ENCODE measurements at places on chromosomes 5 and 9.

DNA sequence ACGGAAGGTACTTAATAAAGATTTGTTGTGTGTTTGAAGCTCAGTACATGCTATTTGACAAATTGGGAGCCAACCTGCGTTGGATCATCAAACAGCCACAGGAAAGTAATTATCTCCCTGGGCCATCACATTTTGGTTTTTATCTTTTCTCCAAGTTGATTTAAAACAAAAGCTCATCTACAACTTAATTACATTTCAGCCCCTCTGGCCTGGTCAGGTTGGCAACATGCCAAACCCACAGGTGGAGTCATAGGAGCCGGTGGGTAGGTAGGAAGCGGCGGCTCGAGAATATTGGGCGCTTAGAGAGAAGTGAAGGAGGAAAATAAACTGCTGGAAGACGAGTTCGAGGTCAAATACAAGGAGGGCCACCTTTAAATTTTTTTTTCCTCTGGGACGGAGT lies 64.9 kb upstream of the FANCC start:
- no peaks in the 10 kb centered on the region for H3K27me3 ChIP-seq
- H3K36me3 ChIP-seq: no peaks in the 10 kb centered on the region
- no peak overlapping the region for H3K27ac ChIP-seq
- no peaks in the 10 kb centered on the region for H3K4me1 ChIP-seq
- H3K4me3 ChIP-seq: no peak overlapping the region

DNA sequence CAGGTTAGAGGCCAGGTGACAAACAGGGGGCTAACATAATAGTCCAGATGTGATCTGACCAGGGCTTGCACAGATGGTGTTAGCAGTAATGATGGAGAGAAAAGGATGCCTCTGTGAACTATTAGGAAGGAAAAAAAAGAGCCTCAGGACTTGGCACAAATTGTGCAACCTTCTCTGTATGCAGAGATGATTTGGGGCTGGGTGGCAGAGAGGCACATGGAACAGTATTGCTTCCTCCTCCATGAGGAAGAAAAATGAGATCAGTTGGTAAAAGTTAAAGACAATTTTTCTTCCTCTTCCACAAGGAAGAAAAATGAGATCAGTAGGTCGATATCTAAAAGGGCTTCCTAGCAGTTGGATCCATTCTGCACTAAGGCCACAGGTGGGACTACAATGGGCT lies 13.9 kb upstream of the ANXA6 start:
- no peaks in the 10 kb centered on the region for H3K36me3 ChIP-seq
- no peak overlapping the region for H3K4me3 ChIP-seq
- no peaks in the 10 kb centered on the region for H3K27me3 ChIP-seq
- DNase-seq: no peak
- no peak overlapping the region for H3K27ac ChIP-seq

GRCh38 chr5:127498548-127498947 lies 18.9 kb upstream of the PRRC1 start:
- H3K27me3 ChIP-seq: no peaks in the 10 kb centered on the region
- no peaks in the 10 kb centered on the region for H3K36me3 ChIP-seq
- H3K4me1 ChIP-seq: no peaks in the 10 kb centered on the region
- no peak for DNase-seq

- no peaks in the 10 kb centered on the region for H3K36me3 ChIP-seq
- no peak overlapping the region for H3K27ac ChIP-seq
- no peak for DNase-seq
- H3K4me1 ChIP-seq: no peaks in the 10 kb centered on the region
- H3K4me3 ChIP-seq: no peak overlapping the region
These were observed 64.3 kb downstream of the RXRA start for GRCh38 chr9:134390537-134390936.

DNA sequence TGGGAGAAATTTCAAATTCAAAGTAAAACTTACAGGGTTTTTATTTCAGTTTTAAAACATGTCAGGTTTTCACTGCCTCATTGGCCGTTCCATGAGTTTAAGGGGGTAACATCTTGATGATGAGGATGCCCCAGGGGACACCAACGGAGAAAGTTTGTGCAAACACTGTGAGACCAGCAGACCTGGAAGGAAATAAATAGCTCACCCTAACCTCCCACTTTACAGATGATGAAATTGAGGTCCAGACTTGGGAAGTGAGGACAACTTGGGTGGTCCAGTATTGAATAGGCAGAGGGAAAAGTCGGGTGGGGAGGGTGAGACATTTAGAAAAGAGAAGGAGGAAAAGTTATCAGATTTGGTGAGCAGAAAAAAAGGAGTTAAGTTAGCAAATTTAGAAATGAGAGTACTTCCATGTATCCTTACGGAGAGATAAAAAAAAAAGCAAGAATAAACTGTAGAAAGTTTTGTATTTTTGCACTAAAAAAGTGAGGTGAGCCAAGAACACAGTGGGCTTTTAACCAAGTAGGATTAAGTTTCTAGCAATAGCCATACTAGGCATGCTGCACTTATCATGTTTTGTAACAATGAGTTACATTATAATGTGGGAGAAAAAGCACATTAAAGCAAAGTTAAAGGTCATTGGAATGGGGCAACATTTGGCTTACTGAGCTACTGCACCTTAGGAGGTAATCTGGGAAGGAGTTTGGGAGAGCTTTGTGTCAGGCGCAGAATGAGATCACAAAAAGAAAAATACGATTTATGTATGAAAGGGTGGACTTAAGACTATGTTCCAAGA lies 125.1 kb downstream of the GAS1 start:
- no peak overlapping the region for H3K4me3 ChIP-seq
- no peaks in the 10 kb centered on the region for H3K36me3 ChIP-seq
- H3K27ac ChIP-seq: no peak overlapping the region
- H3K4me1 ChIP-seq: no peaks in the 10 kb centered on the region

- no peaks in the 10 kb centered on the region for H3K27me3 ChIP-seq
- H3K36me3 ChIP-seq: no peaks in the 10 kb centered on the region
- no peak for DNase-seq
- no peak overlapping the region for H3K27ac ChIP-seq
These were observed 75.1 kb downstream of the OXCT1 start for GRCh38 chr5:41795125-41795524.

DNA sequence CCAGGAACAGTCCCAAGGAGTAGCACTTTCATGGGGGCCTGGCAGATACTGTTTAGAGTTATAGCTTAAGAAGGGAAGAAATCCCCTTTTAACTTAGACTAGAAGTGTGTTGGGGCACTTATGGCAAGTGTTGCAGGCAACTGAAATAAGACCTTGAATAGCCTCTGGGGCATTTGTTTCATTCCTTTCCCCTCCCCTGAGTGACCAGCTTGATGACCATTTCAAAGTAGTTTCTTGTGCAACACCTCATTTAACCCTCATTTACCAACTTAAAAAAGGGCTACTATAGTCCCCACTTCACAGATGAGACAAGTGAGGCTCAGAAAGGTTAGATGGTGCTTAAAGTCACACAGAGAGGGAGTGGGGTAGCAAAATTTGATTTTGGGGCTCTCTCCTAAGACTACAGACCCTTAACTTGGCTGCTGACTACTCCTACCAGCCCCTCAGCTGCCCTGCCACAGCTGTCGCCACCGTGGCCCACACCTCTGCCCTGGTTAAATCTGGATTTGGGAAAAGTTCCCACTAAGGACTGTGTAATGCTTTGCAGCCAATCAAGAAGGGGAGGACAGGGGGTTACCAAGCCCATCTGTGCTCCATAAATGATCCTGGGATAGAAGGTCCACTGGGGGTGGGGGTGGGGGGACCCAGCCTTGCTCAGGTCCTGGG lies 5.5 kb downstream of the PDLIM4 start:
- no peaks in the 10 kb centered on the region for H3K36me3 ChIP-seq
- no peaks in the 10 kb centered on the region for H3K27me3 ChIP-seq
- no peaks in the 10 kb centered on the region for H3K4me1 ChIP-seq

DNA sequence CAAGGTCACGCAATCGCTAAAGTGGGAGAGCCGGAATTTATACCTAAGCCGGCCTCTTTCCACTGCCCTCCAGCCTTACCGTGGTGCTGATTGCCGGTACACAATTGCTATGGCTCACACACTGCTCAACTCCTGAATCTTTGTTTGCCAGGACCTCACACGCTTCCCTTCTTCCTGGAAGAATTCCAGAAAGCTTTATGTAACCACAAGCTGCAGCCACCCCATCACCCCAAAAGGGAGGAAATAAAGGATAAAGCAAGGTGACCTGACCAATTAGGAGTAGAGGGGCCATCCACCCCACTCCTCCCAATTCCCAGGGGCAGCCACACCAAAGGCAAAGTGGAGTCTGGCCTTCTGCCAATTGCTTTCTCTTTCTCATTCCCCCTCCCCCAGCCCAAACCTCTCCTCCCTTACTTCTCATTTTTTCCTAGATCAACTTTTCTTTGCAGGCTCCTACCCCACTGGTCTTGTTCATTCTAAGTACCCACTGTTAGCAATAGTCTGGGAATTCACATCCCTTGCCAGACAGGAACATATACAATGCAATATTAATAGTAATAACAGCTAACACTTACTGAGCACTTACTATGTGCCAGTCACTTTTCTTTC lies 18.0 kb upstream of the CDC23 start:
- H3K27me3 ChIP-seq: no peaks in the 10 kb centered on the region
- H3K4me3 ChIP-seq: no peak overlapping the region

DNA sequence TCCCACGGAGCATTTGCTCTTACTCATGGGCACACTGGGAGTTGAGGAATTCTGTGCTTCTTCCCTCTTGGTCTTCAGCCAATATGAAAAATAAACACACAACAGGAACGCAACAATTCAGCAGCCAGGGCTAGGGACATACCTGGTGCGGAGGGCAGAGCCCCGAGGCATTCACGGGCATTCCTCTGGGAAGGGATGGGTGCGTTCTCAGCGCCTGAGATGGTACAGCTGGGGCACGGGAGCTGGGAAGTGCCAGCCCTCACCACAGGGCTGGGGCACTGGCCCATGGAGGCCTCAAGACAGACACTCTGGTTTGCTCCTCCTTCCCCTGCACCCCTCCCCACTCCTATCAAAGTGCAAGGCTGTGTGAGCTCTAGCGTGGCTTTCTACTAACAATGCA lies 2.1 kb downstream of the SLC6A3 start:
- H3K36me3 ChIP-seq: no peaks in the 10 kb centered on the region
- no peak overlapping the region for H3K27ac ChIP-seq
- no peaks in the 10 kb centered on the region for H3K4me1 ChIP-seq
- no peak for DNase-seq
- no peak overlapping the region for H3K4me3 ChIP-seq

- H3K4me3 ChIP-seq: no peak overlapping the region
- H3K27me3 ChIP-seq: no peaks in the 10 kb centered on the region
- DNase-seq: no peak
- H3K36me3 ChIP-seq: no peaks in the 10 kb centered on the region
- H3K27ac ChIP-seq: no peak overlapping the region
These were observed 75.0 kb upstream of the NEK6 start for GRCh38 chr9:124182741-124183140.

DNA sequence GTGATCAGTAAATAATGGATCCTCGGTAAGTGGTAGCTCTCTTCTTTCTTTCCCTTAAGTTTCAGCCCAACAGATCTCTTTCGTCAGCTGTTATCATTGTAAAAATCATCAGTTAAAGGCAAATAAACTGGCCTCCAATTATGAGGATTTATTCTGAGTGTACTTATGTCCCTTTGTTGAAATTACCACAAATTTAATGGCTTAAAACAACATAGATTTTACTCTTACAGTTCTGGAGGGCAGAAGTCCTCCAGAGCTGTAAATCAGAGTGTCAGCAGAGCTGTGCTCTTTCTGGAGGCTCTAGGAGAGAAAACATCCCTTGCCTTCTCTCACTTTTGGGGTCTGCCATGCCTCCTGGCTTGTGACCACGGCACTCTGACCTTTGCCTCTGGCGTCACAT lies 104.6 kb downstream of the INSYN2B start:
- no peak overlapping the region for H3K4me3 ChIP-seq
- no peaks in the 10 kb centered on the region for H3K27me3 ChIP-seq
- no peaks in the 10 kb centered on the region for H3K36me3 ChIP-seq
- DNase-seq: no peak
- no peak overlapping the region for H3K27ac ChIP-seq

DNA sequence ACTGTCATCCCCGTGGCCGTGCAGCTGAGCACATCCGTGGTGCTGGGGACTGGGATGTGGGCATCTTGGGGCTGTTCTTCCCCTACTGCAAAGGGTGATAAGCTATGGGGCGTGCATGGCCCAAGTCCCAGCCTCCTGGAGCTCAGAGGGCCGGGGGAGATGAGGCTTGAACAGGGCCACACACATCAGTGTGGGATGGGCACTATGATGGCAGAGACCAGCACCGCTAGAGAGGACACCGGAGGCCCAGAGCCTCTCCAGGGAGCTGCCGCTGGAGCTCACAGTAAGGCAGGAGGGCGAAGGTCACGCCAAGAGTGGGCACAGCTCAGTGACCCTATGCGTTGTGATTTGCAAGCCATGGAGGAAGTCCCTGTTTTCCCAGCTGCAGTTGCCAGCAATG lies 63.5 kb downstream of the OLFM1 start:
- H3K27ac ChIP-seq: no peak overlapping the region
- no peaks in the 10 kb centered on the region for H3K27me3 ChIP-seq
- no peak overlapping the region for H3K4me3 ChIP-seq
- DNase-seq: no peak
- H3K36me3 ChIP-seq: no peaks in the 10 kb centered on the region

Measured in iPS DF 6.9 (cell line).